Common myeloid progenitor, CD34-positive (primary cell): ENCODE measurements at places on chromosomes 6 and 20.
A peak's percentile ranks its signal among the peaks of the same experiment; 100 is the strongest.

GRCh38 chr6:24931718-24932691, 3.8 kb downstream of the RIPOR2 start:
- peak; percentile 73 for DNase-seq

DNA sequence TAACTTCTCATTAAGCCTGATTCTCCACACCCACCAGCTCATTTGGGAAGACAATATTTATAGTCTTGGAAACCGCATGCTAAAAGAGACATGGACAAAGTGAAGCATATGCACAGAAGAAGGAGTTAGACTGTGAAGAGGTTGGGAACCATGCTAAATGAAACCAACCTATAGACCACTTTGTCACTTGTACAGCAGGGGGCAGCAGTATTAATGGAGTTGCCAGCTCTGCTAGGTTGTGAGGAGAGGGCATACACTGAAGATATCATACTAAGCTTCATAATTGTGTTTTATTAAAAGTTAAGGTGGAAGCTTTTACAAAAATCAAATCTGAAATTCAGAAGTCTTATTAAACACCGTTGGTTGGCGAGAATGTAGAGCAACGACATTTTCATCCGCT, 38.3 kb upstream of the HMGCLL1 start:
- peak; percentile 3 for DNase-seq

- DNase-seq: no peak
Observed at GRCh38 chr6:157670466-157671186, 152.4 kb upstream of the SNX9 start.

GRCh38 chr6:36758516-36759147, 61.0 kb downstream of the RAB44 start:
- no peak for DNase-seq

DNA sequence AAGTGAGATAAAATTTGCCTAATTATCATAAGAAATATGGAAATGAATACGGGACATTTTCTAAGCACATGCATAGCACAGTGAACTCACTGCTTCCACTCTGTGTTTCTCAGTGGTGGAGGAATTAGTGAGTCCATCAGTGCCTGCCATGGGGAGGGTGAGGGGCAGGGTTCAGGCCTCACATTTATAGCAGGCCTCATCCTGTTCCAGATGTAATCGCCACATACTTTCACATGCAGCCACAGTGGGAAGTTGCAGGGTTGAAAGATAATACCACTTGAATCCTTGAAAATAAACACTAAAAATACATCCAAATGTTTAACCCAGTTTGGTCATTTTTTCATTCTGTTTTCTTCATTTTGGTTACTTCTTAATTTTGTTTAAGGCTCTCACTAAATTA, 29.9 kb upstream of the ANKEF1 start:
- DNase-seq: peak; percentile 10

DNA sequence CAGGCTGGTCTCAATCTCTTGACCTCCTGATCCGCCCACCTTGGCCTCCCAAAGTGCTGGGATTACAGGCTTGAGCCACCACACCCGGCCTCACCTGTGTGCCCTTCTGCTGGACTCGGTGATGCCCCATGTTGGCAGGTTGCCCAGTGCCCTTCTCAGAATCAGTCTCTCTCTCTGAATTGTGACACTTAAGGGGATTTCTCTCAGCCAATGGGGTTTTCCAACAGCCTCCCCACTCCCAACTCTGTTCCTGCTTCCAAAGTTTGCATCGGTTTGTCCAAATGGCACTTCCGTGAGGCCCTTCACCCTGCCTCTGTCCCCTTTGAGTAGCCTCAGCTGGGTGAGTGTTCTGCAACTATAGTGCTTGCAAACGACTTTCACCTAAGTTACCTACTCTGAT, 3.1 kb upstream of the MRPS10 start:
- DNase-seq: no peak

GRCh38 chr20:3203315-3204123, 963 bp downstream of the DDRGK1 start:
- DNase-seq: no peak

DNA sequence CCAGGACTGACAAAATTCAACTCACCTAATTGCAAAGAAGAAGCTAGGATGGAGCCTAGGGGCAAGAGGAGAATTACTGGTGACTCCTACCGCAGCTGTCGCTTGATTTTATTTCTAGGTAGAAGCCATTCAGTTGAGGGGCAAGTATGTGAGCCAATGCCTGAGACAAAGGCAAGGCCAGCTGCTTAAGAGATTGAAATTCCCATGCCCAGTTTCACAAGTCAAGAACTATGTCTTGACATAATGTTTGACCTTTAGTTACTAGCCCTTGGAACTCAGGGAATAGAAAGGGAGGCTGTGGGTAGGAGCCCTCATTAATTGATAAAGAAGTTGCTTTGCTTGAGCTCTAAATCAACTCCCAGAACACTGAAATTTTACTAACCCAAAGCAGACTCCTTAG, 54.0 kb downstream of the GPR63 start:
- DNase-seq: no peak

DNA sequence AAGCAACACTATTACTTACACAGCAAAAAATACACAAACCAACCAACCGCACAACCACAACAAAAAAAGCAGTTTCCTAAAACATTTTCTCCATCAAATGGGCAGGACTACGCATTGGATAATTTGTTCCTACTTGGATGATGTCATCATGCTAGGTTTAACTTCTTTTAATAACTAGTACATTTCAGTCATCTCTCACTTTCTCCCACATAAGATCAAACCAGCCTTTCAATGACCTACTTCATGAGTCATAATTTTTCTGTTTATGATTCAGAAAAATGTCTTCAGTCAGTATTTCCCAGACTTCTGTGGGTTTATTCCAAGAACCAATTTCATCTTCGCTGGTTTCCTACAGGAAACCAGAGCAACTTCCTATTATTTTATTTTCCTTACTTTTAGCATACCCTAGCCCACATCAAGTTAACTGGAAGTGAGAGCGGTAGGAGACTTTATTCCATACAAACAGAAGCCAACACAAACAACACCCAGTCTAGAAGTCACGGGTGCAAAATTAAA, 134.2 kb downstream of the GMDS start:
- DNase-seq: peak; percentile 43

DNA sequence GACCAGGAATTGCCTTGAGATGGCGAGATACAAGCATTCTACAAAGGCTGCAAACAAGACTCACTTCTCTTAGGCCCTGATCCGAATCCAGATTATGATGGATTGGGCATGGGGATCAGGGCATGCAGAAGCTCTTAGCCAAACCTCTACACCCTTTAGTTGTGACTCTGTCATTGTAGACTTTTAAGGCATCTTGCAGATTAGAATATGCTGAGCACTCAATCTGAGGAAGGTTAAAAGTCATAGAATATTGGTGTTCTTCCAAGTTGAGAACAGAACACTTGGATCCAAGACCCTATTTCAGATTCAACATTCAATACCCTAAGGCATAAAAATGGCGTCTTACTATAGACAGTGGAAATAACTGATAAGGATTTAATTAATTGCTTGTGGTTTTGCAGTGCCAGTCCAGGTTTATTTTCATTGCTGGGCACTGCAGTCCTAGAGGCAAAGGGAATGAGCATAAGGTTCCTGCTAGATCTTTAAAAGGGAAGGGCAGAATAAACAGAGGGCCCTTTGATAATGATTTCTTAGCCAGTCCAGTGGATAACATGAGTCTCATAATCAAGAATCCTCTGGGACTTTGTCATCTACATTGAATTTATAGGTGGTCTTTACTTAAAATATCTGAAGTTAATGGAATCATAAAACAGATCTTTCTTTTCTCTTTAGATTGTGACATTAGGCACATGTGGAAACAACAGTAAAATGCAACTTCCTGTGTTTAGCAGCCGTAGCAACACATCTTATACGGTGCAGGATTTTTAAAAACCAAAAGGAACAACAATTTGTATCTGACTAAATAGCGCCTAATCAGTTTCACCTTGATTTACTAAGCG, 17.6 kb downstream of the PHACTR2 start:
- DNase-seq: peak; percentile 45

GRCh38 chr20:37359836-37360235, 13.9 kb downstream of the SRC start:
- no peak for DNase-seq

- no peak for DNase-seq
Observed at GRCh38 chr6:2073476-2073875, 171.9 kb downstream of the GMDS start.

DNA sequence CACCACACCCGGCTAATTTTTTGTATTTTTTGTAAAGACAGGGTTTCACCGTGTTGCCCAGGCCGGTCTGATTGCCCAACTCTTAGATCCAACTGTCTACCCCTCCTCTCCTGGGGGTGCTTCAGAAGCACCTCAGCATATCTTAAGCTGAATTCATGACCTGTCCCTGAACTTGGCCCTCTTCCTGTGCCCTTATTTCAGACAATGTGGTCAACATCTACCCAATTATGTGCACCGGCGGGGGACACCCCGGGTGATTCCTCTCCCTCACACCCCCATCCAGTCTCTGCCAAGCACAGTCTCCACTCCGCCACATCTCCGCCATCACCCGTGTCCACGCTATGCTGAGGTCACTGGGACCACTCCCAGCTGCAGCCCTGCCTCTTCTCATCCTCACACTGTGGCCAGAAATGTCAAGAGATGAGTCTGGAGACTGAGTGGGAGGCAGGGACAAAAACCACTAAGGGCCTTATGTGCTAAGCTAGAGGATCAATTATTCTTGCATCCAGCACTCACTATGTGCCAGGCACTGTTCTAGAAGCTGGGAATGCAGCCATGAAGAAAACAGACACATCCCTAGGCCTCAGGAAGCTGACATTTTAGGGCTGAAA, 111.9 kb downstream of the ARMC2 start:
- DNase-seq: no peak

DNA sequence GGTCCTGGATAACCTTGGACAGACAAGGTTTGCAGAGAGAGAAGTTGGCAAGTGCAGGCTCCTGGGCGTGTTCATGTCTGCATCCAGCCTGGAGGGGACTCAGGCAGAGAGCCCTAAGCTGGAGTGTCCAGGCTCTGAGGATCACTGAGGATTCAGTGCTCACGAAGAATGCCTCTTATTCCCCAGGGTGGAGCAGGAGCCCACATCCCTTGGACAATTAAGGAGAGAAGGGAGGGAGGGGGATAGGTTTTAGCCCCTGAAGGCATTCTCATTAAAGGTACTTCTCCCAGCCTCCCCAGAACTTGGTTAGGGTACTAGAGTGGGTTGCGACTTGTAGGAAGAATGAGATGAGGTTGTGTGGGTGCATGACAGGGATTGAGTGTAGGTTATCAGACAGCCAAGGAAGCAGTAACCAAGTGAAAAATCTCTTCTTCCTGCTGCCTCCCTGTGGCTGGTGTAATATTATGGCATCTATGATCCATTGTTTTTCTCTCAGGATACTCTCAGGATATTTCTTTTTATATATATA, 680 bp downstream of the HLA-DPB1 start:
- DNase-seq: no peak

- peak; percentile 93 for DNase-seq
Observed at GRCh38 chr6:41560431-41561192, 14.4 kb downstream of the FOXP4 start.

- DNase-seq: peak; percentile 64
Observed at GRCh38 chr6:87925373-87926060, 122.1 kb upstream of the SPACA1 start.

DNA sequence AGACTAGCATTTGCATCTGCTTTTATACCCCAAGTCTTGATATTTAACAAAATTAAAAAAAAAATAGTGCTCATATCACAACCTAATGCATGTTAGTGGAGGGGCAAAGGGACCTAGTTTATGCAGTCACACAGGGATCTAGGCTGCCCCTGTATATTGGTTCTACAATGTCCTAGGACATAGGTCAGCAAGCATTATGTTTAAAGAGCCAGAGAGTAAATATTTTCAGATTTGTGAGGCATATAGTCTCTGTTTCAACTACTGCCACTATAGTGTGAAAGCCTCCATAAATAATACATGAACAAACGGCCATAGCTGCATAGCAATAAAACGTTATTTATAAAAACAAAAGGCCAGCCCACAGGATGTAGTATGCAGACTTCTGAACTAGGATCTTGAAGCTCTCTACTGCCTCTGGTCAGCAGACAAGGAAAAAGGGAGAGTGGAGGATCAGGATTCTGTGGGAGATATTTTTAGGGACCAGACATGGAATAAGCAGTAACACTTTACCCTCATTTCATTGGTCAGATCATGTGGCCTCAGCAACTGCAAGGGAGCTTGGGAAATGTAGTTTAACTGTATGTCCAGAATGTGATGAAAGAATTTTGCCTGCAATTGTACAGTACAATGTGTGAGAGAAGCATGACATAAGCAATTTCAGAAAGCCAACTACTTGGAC, 414.2 kb upstream of the SPTLC3 start:
- DNase-seq: no peak

DNA sequence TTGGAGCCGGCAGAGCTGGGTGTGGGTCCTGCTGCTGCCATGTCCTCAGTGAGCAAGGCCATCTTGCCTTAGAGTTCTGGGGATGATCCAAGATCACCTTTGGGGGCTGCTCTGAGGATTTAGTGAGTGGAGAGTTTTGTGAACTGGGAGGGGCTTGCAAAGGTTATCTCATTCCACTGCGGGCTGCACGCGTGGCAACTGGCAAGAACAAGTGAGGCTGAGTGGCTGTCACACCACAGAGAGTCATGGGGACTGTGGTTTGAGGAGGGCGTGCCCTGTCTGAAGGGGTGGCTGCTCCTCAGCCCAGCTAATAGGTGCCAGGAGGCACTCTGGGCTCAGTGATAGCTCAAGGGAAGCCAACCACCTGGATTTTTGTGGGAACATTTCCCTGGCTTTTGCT, 37.6 kb downstream of the TTLL9 start:
- DNase-seq: peak; percentile 78

- DNase-seq: no peak
Observed at GRCh38 chr6:109713097-109713496, 22.0 kb downstream of the FIG4 start.

DNA sequence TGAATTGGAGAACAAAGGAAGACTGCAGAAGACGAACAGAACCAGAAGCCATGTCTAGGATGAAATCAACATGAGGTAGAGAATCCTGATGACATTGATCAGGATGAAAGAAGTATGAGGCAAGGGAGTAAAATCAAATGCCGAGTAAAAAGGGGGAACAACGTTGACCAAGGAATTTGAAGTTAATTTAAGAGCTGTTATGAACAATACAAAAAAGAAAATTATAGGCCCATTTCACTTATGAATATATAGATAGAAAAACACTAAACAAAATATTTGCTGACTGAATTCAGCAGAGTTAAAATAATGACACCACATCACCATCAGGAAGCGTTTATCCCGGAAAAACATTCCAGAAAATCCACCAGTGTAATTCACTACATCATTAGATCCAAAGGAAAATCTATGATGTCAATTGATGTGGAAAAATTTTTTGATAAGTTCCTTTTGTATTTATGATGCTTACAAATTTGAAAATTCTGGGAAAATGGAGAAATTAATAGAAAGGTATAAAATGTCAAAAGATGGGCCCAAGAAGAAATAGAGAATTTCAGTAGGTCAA, 8.1 kb upstream of the CCN5 start:
- DNase-seq: no peak

GRCh38 chr20:45229264-45230056, 8.3 kb downstream of the SEMG2 start:
- DNase-seq: peak; percentile 37

GRCh38 chr6:143110572-143110971, 49.9 kb downstream of the AIG1 start:
- DNase-seq: no peak
